ENCODE measurements at places on chromosomes 5 and 9.

DNA sequence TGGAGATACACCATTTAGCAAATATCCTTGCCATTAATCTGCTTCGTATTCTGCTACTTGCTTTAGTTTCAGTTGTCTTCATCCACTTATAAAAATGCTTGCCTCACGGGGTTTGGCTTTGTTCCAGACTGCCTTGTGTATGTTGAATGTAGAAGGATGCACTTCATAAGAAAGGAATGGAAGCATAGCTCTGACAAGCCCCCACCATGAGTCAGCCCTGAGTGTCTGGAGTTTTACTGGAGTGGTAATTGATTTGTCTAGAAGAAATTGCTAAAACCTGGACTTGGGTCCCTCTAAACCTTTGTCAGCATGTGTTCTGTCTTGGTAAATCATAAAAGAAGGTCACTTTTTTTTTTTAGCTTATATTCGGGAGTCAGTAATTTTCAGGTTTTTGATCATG is 4.6 kb downstream of the TEX48 start:
- DNase-seq, result no peak

- no peak for DNase-seq
Measured at GRCh38 chr5:142405814-142406395, 81.1 kb upstream of the SPRY4 start.

GRCh38 chr5:40521925-40522324 is 157.8 kb upstream of the PTGER4 start:
- DNase-seq, result no peak

- no peak for DNase-seq
Measured at GRCh38 chr9:76926846-76927245, 20.9 kb upstream of the PRUNE2 start.

- no peak for DNase-seq
Measured at GRCh38 chr9:104992659-104993058, 64.7 kb upstream of the ABCA1 start.

DNA sequence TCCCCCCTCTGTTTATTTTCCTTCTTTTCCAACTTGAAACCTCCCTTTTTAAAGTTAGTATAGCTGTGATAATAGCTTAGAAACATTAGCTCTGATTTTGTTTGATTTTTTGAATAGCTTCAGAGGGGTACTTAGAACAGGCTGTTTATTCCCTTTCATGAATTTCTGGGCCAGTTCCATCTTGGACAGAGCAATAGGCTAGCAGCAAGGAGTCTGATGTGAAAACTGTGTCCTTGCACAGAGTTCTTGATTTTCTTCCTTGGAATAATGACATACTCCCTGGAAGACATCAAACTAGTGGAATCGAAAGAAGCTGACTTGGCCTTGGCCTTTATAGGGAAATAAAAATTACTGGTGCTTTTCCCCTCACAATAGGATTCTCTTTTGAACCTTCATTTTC is 32.9 kb downstream of the NTRK2 start:
- DNase-seq, result no peak

Measured in activated T-cell treated with anti-CD3 and anti-CD28 coated beads for 48 hours (primary cell).